IgD-negative memory B cell (primary cell): ENCODE measurements at places on chromosomes 7 and 10. TPM values are rescaled to one million over a fixed set of nuclear protein-coding genes. Genes with fewer than 3 reads are reported as not detected.

GOLGA7B gene
- not detected for polyA plus RNA-seq

SLC29A4 gene
- polyA plus RNA-seq, result not detected

HYAL4 gene
- not detected for polyA plus RNA-seq

BTBD16 gene
- not detected for polyA plus RNA-seq

SMO gene
- polyA plus RNA-seq, result 0.36 TPM

FZD8 gene
- not detected for polyA plus RNA-seq

ODAD2 gene
- not detected for polyA plus RNA-seq
